ENCODE measurements at places on chromosomes 5 and 9. TPM values are rescaled to one million over a fixed set of nuclear protein-coding genes. Genes with fewer than 3 reads are reported as not detected.

Gene CYLC2
- total RNA-seq: not detected

Gene DBH
- not detected for total RNA-seq

Gene FAM221B
- not detected for total RNA-seq

Gene PRELID2
- total RNA-seq: 98.3 TPM

Gene PLCXD3
- total RNA-seq: 1.9 TPM

Gene FAM169A
- 1.7 TPM for total RNA-seq

Gene THBS4
- 2.1 TPM for total RNA-seq

Gene SGCD
- total RNA-seq: 0.83 TPM

Gene PCDHAC1
- not detected for total RNA-seq

Gene PCDH12
- total RNA-seq: 0.53 TPM

Gene NR5A1
- total RNA-seq: not detected

Gene IL6ST
- total RNA-seq: 88.8 TPM

Gene PHPT1
- total RNA-seq: 66.0 TPM

Gene WDR31
- total RNA-seq: not detected

Gene C5orf52
- total RNA-seq: not detected

Gene WDR36
- total RNA-seq: 14.4 TPM

Gene LYRM7
- 8.8 TPM for total RNA-seq

All from Peyer's patch (tissue), 4 donors.